ENCODE measurements at places on chromosomes 11 and 22.

DNA sequence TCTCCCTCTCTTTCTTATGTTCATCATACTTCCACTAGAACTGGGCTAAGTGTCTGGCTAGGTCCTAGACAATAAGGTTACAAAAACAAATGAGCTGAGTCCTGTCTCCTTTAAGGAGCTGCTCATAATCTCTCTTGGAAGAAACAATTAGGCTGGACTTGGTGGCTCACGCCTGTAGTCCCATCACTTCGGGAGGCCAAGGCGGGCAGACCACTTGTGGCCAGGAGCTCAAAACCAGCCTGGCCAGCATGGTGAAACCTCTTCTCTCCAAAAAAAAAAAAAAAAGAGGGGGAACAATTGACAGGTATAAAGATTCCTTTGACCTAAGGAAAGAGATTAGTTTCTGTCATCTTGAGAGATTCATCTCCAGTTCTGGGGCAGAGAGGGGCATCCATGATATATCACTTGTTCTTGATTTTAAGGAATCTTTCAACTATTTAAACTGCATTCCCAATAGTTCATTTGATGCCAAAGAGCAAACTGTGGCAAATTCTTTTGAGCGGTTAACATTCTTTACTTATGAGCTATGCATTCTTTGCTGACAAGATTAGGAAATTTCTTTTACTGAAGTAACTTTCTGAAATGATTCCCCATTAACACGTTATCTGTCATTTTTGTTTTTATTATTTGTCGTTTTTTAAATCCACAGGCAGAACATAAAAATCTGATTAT is 125.5 kb downstream of the C11orf87 start:
- H3K27ac ChIP-seq, result no peak overlapping the region
- no peak for DNase-seq
- H3K27me3 ChIP-seq, result no peaks in the 10 kb centered on the region
- no peaks in the 10 kb centered on the region for H3K36me3 ChIP-seq
- no peaks in the 10 kb centered on the region for H3K4me1 ChIP-seq

DNA sequence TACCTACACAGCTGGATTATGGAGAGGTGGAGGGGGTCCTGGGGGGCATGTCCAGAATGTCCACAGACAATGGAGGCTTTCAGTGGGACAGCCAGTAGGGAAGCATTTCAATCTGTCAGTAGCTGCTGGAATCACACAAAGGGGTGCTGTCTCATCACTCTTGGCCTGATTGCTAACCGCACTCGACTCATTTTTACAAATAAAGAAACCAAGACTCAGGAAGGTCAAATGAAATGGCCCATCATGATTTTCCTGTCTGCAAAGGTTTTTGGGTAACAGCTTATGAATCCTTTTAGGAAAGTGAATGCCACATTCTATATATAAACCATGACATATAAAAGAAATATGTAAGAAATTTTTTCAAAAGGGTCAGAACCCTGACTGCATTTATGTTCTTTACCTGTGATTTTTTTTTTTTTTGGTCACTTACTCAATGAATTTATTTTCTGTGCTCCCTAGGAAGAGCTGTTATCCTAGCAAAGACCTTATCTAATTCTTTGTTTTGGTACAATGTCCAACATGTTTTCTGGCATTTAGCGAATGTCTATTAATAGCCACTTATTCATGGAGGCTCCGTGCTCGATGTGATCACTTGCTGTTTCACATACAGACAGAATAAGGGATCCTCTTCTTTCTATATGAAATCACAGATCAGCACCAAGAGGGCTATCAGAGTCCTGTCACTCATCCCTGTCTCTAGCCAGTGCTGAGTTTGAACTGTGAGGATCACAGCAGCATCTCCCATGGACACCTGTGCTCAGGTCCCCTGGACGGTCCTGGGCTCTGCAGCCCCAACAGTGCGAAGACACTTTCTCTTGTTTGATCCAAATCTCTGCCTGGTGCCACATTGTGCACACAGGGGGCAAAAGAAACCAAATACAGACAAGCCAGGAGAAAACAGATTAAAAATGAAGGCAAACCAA is 979.7 kb downstream of the NTM start:
- no peaks in the 10 kb centered on the region for H3K4me1 ChIP-seq
- no peak overlapping the region for H3K4me3 ChIP-seq
- no peak for DNase-seq
- H3K36me3 ChIP-seq, result no peaks in the 10 kb centered on the region

DNA sequence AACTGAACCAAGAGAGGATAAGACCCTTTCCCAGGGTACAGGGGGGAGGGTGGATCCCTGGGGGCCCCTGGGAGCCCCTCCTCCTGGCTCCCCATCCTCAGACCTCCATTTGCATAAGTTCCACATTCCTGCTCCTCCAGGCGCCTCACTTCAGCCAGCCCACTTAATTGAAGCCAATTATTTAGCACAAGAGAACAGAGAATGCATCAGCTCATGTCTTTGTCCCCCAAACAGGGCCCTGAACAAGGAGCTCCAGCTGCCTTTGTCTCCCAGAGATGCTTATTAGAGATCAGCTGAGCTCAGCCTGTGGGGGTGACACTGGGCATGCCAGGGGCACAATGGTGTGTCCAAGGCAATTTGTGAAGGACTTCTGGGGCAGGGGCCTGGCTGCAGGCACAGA is 89.9 kb upstream of the PRDM11 start:
- H3K4me1 ChIP-seq, result peaks cover 1% of the 10 kb centered on the region
- peaks cover 7% of the 10 kb centered on the region for H3K27me3 ChIP-seq
- no peak overlapping the region for H3K27ac ChIP-seq

- peak overlapping the region; percentile 2 for H3K4me3 ChIP-seq
- H3K27me3 ChIP-seq, result no peaks in the 10 kb centered on the region
- peak overlapping the region; percentile 52 for H3K27ac ChIP-seq
- H3K4me1 ChIP-seq, result peaks cover 38% of the 10 kb centered on the region
- peak; percentile 91 for DNase-seq
Measured at GRCh38 chr11:14907411-14908213, 15.6 kb upstream of the CYP2R1 start.

- H3K4me3 ChIP-seq, result no peak overlapping the region
- DNase-seq, result no peak
- H3K27me3 ChIP-seq, result peaks cover 13% of the 10 kb centered on the region
- H3K4me1 ChIP-seq, result peaks cover 14% of the 10 kb centered on the region
- H3K27ac ChIP-seq, result no peak overlapping the region
Measured at GRCh38 chr11:134385774-134386565, 26.1 kb downstream of the B3GAT1 start.

GRCh38 chr22:27918341-27919221 is 475 bp downstream of the PITPNB start:
- H3K4me3 ChIP-seq, result peak overlapping the region; percentile 98
- H3K36me3 ChIP-seq, result peaks cover 20% of the 10 kb centered on the region
- DNase-seq, result peak; percentile 67
- H3K4me1 ChIP-seq, result peaks cover 47% of the 10 kb centered on the region

GRCh38 chr11:86912238-86912637 is 43.0 kb downstream of the FZD4 start:
- no peak overlapping the region for H3K4me3 ChIP-seq
- H3K27me3 ChIP-seq, result peaks cover 10% of the 10 kb centered on the region
- no peak overlapping the region for H3K27ac ChIP-seq
- H3K4me1 ChIP-seq, result peaks cover 2% of the 10 kb centered on the region
- DNase-seq, result no peak
- no peaks in the 10 kb centered on the region for H3K36me3 ChIP-seq

GRCh38 chr11:73662445-73663157 is 16.2 kb downstream of the PLEKHB1 start:
- H3K27me3 ChIP-seq, result no peaks in the 10 kb centered on the region
- H3K27ac ChIP-seq, result no peak overlapping the region
- peaks cover 6% of the 10 kb centered on the region for H3K4me1 ChIP-seq
- DNase-seq, result no peak
- no peak overlapping the region for H3K4me3 ChIP-seq

DNA sequence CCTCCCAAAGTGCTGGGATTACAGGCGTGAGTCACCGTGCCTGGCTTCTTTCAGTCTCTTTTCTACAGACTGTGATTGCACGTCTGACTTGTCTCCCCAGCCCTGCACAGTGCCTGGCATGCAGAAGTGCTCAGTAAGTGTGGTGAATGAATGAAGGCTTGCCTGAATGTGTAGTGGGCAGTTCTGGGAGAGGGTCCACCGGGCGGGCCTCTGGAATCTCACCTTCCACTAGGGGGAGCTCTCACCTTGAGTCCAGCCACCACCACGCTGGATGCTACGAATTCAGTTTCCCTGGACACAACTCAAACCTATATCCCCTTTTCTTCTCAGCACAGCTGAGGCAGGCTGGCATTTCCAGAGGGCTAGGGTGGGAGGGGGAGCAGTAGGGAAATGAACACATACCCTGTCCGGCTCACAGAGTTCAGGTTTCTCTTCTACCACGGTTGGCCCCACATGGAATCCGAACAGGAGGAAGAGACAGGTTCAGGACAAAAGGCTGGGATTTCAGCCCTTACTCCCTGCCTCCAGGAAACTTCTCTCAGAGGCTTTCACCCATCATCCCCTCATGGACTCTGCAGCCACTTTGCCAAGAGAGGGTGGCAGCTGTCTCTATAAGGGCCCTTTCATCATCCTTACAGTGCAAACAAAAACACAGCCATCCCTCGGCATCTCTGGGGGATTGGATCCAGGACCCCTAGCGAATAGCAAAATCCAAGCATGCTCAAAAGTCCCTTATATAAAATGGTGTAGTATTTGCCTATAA is 86.8 kb downstream of the NECTIN1 start:
- no peaks in the 10 kb centered on the region for H3K36me3 ChIP-seq
- no peak overlapping the region for H3K27ac ChIP-seq
- DNase-seq, result no peak

GRCh38 chr11:112614605-112615004 is 346.6 kb upstream of the NCAM1 start:
- H3K36me3 ChIP-seq, result no peaks in the 10 kb centered on the region
- peaks cover 6% of the 10 kb centered on the region for H3K27me3 ChIP-seq
- no peak for DNase-seq
- no peak overlapping the region for H3K4me3 ChIP-seq

GRCh38 chr11:73728000-73728399 is 32.9 kb downstream of the RAB6A start:
- H3K4me3 ChIP-seq, result no peak overlapping the region
- H3K4me1 ChIP-seq, result peaks cover 12% of the 10 kb centered on the region
- no peak overlapping the region for H3K27ac ChIP-seq

DNA sequence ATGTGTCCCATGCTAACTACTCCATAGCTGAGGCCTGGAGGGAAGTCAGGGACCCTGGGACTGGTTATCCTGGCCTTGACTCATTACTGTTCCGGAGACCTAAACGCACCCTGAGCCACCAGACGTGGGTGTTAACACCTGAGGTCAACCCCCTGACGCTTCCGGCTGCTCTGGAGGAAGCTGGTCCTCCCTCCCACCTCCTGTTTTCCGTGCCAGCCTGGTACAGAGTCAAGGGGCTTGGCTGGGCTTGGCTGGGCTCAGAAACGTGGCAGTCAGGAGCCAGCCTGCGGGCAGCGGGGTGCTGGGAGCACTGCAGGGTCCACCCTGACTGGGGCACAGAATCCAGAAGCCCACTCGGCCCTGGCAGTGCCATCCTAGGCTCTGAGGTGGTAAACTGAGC is 2.6 kb downstream of the TMPRSS4 start:
- peaks cover 6% of the 10 kb centered on the region for H3K4me1 ChIP-seq
- H3K27me3 ChIP-seq, result peaks cover 10% of the 10 kb centered on the region
- H3K27ac ChIP-seq, result no peak overlapping the region
- no peaks in the 10 kb centered on the region for H3K36me3 ChIP-seq

- no peak overlapping the region for H3K4me3 ChIP-seq
- no peaks in the 10 kb centered on the region for H3K4me1 ChIP-seq
- no peak overlapping the region for H3K27ac ChIP-seq
- no peaks in the 10 kb centered on the region for H3K36me3 ChIP-seq
- DNase-seq, result no peak
- H3K27me3 ChIP-seq, result no peaks in the 10 kb centered on the region
Measured at GRCh38 chr22:49466878-49467595, 360.6 kb downstream of the BRD1 start.

- H3K27me3 ChIP-seq, result peaks cover 53% of the 10 kb centered on the region
- H3K36me3 ChIP-seq, result no peaks in the 10 kb centered on the region
- peaks cover 17% of the 10 kb centered on the region for H3K4me1 ChIP-seq
- H3K27ac ChIP-seq, result peak within 1 kb of the TSS; percentile 37
- DNase-seq, result no peak
- H3K4me3 ChIP-seq, result peak within 1 kb of the TSS; percentile 0
Measured at GRCh38 chr22:23579870-23580575, at the start of gene IGLL1. IGLL1 (minus strand) TSS chr22:23580290; CDS start chr22:23580190, 100 bp downstream.

- peaks cover 9% of the 10 kb centered on the region for H3K27me3 ChIP-seq
- no peak overlapping the region for H3K4me3 ChIP-seq
- no peak overlapping the region for H3K27ac ChIP-seq
- no peaks in the 10 kb centered on the region for H3K36me3 ChIP-seq
Measured at GRCh38 chr11:117497206-117497951, 169.7 kb downstream of the CEP164 start.

DNA sequence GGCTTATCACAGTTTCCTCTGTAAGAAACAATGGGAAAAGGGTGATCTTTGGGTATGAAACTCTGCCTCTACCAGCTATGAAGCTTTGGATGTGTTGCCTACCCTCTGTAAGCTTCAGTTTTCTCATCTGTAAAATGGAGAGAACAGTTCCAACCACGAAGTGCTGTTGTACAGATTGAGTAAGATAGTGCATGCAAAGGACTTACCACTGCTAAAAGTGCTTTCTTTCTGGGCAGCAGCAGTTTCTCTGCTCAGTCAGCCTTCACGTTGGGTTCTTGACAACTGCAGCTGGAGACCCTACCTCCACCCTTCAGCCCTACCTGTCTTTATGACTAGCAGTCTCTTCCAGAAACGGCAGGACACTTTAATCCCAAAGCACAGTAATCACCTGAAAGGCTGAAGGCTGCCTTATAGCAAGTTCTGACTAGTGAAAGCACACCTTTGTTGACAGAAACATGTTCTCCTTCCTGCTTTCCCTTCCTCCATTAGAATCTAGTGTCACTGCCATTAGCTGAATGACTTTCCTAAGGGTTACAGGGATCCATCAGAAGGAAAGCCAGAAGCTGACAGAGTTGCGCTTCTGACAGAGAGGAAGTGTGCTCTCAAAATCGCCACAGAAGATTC is 91.4 kb downstream of the RPL27A start:
- peaks cover 3% of the 10 kb centered on the region for H3K4me1 ChIP-seq
- no peaks in the 10 kb centered on the region for H3K36me3 ChIP-seq
- H3K27me3 ChIP-seq, result no peaks in the 10 kb centered on the region
- no peak overlapping the region for H3K27ac ChIP-seq
- no peak for DNase-seq
- no peak overlapping the region for H3K4me3 ChIP-seq

DNA sequence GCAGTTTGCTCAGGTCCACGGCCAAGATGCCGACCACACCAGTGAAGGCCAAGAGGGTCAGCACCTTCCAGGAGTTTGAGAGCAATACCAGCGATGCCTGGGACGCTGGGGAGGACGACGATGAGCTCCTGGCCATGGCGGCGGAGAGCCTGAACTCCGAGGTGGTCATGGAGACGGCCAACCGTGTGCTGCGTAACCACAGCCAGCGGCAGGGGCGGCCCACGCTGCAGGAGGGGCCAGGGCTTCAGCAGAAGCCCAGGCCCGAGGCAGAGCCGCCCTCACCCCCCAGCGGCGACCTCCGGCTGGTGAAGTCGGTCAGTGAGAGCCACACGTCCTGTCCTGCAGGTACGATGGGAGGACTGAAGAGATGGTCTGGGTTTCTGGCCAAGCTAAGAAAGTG is 31.0 kb downstream of the TBC1D22A start:
- peak overlapping the region; percentile 58 for H3K27ac ChIP-seq
- DNase-seq, result no peak
- H3K4me3 ChIP-seq, result no peak overlapping the region
- H3K27me3 ChIP-seq, result no peaks in the 10 kb centered on the region

GRCh38 chr11:78646564-78647185 is 72.0 kb upstream of the NARS2 start:
- peaks cover 11% of the 10 kb centered on the region for H3K4me1 ChIP-seq
- DNase-seq, result peak; percentile 36
- H3K27me3 ChIP-seq, result no peaks in the 10 kb centered on the region
- H3K27ac ChIP-seq, result no peak overlapping the region
